NCI-H2081 treated with DMSO at 0.1 percent for 48 hours (cell line): ENCODE measurements at places on chromosomes 3 and 15.
A peak's percentile ranks its signal among the peaks of the same experiment; 100 is the strongest.

- DNase-seq = no peak
Observed at GRCh38 chr3:47747558-47747957, 34.1 kb downstream of the SMARCC1 start.

- DNase-seq = no peak
Observed at GRCh38 chr15:25862472-25863110, 536 bp downstream of the ATP10A start.

GRCh38 chr3:65732051-65732935 is 306.4 kb downstream of the MAGI1 start:
- DNase-seq = no peak

DNA sequence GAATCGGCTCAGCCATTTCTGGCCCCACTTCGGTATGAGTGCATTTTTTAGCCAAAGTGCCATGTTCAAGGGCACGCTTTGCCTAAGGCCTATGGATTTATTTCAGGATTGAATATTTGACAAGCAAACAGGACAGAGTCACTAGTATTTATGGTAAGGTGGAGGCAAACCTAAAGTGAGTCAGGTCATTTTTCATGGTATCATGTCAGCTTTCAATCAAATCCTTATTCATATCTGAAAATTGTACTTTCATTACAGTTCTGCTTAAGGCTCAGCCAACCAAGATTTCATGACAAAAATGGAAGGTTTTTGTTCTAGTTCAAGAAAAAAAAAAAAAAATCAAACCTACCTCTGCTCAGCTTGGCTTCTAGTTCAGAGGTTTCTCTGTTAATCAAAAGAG is 30.5 kb upstream of the ICE2 start:
- DNase-seq = no peak

GRCh38 chr15:46713045-46713444 is 1004.3 kb upstream of the SEMA6D start:
- no peak for DNase-seq

DNA sequence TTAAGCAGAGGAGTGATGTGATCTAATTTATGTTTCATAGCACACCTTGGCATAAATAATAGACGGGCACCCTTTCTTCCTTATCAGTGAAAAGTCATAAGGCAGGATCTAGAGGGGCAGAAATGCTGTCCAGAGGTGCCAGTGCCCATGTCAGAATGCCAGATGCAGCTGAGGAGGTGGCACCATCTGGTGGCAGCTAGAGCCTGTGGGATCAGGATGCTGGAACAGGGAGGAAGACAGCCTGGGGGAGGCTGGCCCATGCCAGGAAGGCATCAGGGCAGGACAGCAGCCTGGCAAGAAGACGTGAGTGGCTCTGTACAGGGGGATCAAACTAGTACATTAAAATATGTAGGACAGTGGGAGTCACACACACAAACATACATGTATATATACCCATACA is 16.5 kb downstream of the MYH15 start:
- DNase-seq = no peak

DNA sequence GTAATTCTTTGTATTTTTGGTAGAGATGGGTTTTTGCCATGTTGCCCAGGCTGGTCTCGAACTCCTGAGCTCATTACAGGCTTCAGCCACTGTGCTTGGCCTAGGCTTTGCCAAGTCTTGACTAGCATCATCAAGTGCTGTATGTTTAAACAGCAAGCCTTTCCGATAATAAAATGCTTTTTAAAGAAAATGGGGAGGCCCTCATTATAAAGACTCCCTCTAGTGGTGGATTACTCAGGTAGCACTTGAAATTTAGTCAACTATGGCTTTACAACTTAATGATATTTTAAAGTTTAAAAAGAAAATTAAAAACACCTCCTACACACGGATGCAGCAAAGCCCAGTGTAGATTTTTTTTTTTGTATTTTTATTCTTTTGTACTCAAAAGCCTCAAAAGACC is 213.6 kb downstream of the GAP43 start:
- no peak for DNase-seq

- DNase-seq = no peak
Observed at GRCh38 chr15:36947035-36947719, 153.2 kb downstream of the MEIS2 start.

- DNase-seq = no peak
Observed at GRCh38 chr15:58115692-58116091, 22.5 kb upstream of the AQP9 start.

GRCh38 chr15:64875641-64876223 is 34.0 kb downstream of the PLEKHO2 start:
- no peak for DNase-seq

- DNase-seq = no peak
Observed at GRCh38 chr3:110174908-110175307, 837.6 kb upstream of the DPPA4 start.

GRCh38 chr15:52715411-52715810 is 36.2 kb upstream of the ATOSA start:
- DNase-seq = no peak

DNA sequence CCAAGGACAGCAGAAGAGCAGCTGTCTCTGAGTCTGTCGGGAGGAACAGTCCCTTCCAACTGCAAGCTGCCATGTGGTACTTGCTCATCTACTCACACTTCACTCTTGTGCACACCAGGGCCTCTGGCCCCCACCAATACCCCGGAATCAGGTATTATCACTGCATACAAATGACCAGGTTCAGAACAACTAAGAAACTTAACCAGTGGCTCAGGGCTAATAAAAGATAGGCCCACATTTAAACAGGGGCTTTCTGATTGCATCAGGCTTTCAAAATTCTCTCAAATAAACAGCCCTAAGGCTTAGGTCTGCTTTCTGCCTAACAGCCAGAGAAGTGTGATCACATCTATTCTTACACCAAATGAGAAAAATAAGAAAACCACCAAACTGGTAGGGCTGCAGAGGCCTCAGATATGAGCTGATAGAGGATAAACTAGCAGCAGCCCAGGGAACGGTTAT is 20.7 kb downstream of the CCDC12 start:
- no peak for DNase-seq

DNA sequence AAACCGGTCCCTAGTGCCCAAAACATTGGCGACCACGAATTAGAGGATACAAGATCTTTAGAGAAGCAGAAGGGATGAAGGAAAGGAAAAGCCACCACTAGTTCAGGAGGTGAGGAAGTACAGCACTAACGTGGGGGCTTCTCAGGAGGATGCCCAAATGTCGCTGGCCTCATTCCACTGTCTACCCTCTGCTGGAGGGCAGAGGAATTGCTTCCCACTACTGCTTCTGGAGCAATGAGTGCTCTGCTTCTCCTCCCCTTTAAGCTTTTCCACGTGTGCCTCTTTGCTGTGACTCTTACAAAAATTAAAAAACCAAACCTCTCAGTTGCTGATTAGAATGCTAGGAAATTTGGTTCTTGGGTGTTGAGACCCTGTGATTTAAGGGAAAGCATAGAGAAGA is 281.3 kb downstream of the CLSTN2 start:
- DNase-seq = no peak

DNA sequence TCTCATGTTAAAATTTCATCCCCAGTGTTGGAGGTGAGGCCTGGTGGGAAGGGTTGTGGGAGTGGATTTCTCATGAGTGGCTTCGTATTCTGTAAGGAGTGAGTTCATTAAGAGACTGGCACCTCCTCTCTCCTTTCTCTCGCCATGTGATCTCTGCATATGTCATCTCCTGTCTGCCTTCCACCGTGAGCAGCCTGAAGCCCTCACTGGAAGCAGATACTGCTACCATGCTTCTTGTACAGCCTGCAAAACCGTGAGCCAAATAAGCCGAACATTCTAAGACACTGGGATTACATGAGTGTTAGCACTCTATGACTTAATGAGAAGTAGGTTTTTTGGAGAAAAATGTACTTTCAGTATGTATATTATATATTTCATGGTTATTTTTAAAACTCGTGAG is 6.8 kb upstream of the GABPB1 start:
- DNase-seq = no peak

GRCh38 chr3:197308591-197308990 is 10.2 kb upstream of the DLG1 start:
- DNase-seq = no peak

DNA sequence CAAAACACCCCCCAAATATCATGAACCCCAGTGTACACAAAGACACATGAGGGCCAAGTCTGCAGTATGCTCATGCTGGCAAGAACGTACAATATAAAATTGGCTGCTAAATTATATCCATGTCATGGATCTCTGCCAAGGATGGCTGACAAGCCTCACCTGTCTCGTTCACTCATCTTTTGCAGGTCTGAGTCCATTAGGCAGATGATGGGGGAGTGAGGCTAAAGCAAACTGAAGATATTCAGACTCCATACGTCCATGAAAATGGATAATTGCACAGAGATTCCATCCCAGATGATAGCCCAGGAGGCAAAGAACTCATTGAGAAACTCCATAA is 122.3 kb upstream of the PTPRG start:
- DNase-seq = no peak

- no peak for DNase-seq
Observed at GRCh38 chr3:4898454-4899313, 80.6 kb upstream of the BHLHE40 start.

DNA sequence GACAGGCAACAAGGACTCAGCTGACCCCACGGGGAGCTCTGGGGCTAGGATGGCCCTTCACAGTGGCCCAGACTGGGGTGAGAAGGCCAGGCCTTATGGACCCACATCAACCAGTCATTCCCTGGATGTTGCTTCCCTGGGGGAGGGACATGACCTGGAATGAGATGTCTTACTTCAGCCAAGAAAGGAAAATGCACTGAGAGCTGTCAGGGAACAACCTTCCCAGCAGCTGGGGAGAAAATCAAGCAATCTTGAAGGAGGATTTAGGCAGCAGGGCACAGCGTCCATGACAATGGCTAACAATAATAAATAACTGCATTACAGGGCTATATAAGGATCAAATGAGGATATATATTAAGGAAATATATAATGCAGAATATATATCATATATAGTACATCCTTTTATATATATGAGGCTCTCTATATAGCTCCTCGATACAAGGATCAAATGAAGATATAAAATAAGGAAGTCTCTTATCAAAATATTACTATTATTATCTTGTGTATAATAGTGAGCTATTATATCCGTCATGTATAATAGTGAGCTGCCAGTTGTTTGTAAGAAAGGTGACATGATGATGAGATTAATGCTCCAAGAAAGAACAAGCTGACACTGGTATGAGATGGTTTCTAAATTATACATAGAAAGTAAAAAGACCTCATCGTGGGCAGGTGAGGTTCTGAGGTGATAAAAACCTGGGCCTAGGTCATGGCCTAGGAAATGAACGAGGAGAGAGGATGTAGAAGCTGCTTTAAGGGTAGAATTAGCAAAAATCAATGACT is 117.8 kb upstream of the LIPC start:
- DNase-seq = no peak

GRCh38 chr3:177385186-177385585 is 187.9 kb upstream of the TBL1XR1 start:
- DNase-seq = no peak

- DNase-seq = no peak
Observed at GRCh38 chr15:45333550-45333949, 44.8 kb downstream of the GATM start.

GRCh38 chr15:99305761-99306505 is 54.7 kb downstream of the LRRC28 start:
- peak; percentile 34 for DNase-seq

- no peak for DNase-seq
Observed at GRCh38 chr3:161070980-161071663, 34.0 kb downstream of the B3GALNT1 start.

- no peak for DNase-seq
Observed at GRCh38 chr15:90201944-90202375, 830 bp downstream of the SEMA4B start.

GRCh38 chr3:50502225-50502583 is 1.2 kb downstream of the CACNA2D2 start:
- no peak for DNase-seq

GRCh38 chr3:179881791-179882190 is 154.9 kb downstream of the PEX5L start:
- no peak for DNase-seq

GRCh38 chr15:71742964-71743363 is 67.4 kb upstream of the NR2E3 start:
- DNase-seq = no peak

DNA sequence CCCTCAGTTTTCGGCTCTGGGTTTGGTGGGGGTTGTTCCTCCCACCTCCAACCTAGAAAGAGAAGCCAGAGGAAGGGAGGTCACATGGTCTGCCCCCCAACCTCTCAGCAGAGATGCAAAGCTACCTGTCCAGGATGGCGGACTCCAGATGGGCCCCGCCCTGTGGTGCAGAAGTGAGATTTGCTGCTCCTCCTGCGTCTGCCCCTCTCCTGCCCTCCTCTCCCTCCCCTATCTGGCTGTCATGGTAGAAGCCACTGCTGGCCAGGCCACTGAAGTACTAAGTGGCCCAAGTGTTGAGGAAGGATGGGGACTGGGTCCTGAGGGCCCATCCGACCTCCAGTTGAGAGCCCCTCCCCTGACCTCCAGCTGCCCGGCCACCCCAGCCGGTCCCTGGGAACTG is 2.1 kb upstream of the SEMA3B start:
- no peak for DNase-seq

- DNase-seq = no peak
Observed at GRCh38 chr3:77186728-77187127, 146.8 kb downstream of the ROBO2 start.

DNA sequence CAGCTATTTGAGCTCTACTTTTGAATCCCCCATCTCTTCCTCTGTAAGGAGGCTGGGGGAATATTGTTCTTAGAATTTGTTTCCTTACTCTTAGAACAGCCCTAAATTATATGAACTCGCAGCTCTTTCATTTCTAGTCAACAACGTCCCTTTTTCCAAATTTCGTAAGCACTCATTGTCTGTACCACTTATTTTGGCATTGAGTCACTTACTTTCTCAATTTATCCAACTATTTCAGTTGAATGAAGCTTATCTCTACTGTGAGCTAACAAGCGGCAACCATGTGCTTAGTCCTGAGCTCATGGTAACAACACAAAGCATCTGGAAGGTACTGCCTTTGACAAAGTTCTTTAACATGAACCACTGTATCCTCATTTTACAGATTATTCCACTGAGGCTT is 191.1 kb downstream of the GREM1 start:
- no peak for DNase-seq

DNA sequence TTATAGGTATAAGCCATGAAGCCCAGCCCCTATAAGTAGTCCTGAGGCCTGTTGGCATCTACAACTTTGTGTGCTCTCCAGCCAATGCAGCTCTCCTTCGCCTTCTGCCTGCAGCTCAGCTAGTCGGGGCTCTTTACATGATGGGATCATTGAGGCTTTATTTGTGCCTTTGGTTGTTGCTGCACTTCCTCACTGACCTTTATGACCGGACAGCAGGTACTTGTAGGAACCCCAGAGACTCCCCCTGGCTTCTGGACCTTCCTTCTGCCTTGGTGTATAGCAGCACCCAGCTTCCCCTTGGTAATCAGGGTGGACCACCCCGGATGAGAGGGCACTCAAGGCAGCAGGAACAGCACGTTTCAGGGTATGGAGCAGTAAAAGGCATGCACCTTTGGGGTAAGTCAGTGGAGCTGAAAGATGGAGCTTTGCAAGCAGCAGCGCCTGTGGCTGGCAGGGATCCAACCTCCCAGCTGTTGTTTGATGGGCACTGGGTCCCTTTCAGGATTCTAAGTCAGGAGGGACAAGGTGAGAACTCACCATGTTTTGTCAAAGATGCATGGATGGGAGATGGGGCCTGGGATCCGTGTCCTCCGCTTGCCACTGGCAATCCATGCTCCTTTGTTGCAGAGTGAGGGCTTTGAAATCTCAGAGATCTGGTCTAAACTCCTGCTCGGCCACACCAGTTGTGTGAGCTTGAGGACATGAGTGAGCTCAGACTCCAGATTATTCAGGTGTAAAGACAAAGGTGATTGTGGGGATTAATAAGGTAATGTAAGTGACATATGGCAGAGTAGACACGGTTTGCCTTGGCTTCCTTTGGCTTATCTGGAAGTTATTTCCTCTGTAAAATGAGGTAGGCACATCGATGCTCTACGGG is 65.1 kb upstream of the KLF13 start:
- DNase-seq = no peak

GRCh38 chr3:115251509-115251908 is 104.4 kb upstream of the ZBTB20 start:
- no peak for DNase-seq
